ENCODE measurements at places on chromosomes 4 and X. TPM values are rescaled to one million over a fixed set of nuclear protein-coding genes. Genes with fewer than 3 reads are reported as not detected.

The PDZD4 gene
- total RNA-seq = 3.6 TPM

The GATA1 gene
- not detected for total RNA-seq

The GIMD1 gene
- total RNA-seq = not detected

The APBB2 gene
- total RNA-seq = 6.5 TPM

The SMC1A gene
- 62.9 TPM for total RNA-seq

The PASD1 gene
- total RNA-seq = not detected

The ANK2 gene
- 1.0 TPM for total RNA-seq

The MGARP gene
- total RNA-seq = 0.83 TPM

The CLNK gene
- total RNA-seq = not detected

The GNRHR gene
- total RNA-seq = not detected

The LRCH2 gene
- not detected for total RNA-seq

The GABRG1 gene
- not detected for total RNA-seq

The GABRE gene
- total RNA-seq = 19.4 TPM

The STS gene
- 1.9 TPM for total RNA-seq

The MAGEE1 gene
- total RNA-seq = 4.9 TPM

The GPR50 gene
- 0.17 TPM for total RNA-seq

The PROM1 gene
- 0.09 TPM for total RNA-seq

The SOWAHD gene
- 0.21 TPM for total RNA-seq

The RASSF6 gene
- 0.98 TPM for total RNA-seq

The GAGE12J gene
- not detected for total RNA-seq

The SHROOM4 gene
- not detected for total RNA-seq

The MAGEA9B gene
- total RNA-seq = not detected

The HTN1 gene
- not detected for total RNA-seq

The AMBN gene
- not detected for total RNA-seq

The PTPN13 gene
- total RNA-seq = 4.8 TPM

The PPEF2 gene
- total RNA-seq = not detected

The SHISA3 gene
- not detected for total RNA-seq

The SLC9B1 gene
- total RNA-seq = 0.09 TPM

The CCKAR gene
- not detected for total RNA-seq

The HSFX3 gene
- total RNA-seq = not detected

The PNMA6F gene
- total RNA-seq = not detected

The GPR82 gene
- not detected for total RNA-seq

The INPP4B gene
- total RNA-seq = 6.3 TPM

The FOXR2 gene
- not detected for total RNA-seq

The C4orf54 gene
- total RNA-seq = not detected
